ENCODE measurements at places on chromosomes 13 and 19.

GRCh38 chr13:23488442-23488841 is 54.9 kb upstream of the SACS start:
- no peak for DNase-seq

DNA sequence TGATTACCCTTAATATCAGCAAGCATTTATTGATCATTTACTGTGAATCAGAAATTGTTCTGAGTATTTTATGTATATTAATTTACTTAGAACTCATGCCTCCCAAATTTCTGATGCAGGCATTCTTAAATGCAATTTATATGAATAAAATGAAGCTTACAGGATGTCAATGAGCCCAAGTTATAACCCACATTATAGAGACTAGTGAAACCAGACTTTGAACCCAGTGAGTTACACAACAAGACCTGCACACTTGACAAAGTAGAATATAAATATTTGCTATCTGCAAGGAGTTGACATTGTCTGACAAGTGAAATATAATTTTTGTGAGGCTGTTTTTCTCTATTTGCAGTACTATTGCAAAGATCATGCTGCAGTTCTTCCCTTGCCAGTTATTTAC is 656.0 kb downstream of the GPC5 start:
- DNase-seq = no peak

GRCh38 chr13:111304041-111304544 is 16.3 kb upstream of the TEX29 start:
- no peak for DNase-seq

DNA sequence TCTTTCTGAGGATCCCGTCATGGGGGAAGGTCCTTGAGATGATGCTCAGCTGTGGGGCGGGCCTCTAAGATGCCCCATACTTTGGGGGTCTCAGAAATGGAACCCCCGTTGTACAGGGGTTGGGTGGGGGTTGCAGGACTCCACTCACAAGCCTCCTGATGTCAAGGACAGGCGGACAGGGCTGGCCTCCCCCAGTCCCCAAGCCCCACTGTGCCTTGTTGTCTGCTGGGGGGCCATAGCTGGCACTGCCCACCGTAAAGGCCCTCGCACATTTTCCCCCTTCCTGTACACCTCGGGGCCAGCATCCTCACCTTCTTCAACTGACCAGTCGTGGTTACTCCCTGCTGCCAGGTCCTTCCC is 2.7 kb downstream of the SNAPC2 start:
- no peak for DNase-seq

DNA sequence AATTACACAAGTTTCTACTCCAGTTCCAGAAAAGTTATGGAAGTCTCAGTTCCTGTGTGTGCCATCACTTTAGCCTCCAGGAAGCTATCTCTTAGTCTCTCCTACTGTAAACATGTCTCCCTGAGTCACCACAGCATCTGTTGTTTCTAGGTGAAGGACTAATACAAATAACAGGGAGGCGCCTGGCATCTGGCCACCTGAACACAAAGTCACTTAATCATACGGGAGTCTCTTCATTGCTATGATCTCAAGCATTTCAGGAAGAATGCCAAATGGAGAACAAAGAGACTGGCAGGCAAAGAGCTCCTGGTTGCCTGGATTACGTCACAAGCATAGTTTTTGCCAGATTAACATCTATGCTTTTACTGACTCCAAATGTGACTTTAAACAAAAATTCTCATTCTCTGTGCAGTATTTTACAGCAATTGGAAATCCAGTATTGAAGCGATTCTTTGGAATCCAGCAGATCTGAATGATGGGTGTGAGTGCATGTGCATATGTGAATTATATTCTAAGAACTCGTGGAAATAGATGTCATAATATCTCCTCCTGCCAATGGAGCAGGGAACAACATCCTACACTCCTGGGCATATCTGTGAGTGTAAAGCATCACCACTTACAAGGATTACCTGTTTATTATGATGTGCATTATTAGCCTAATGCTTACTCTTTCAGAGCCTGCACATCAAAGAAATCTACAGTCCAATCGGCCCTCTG is 572.8 kb downstream of the PCDH9 start:
- no peak for DNase-seq

DNA sequence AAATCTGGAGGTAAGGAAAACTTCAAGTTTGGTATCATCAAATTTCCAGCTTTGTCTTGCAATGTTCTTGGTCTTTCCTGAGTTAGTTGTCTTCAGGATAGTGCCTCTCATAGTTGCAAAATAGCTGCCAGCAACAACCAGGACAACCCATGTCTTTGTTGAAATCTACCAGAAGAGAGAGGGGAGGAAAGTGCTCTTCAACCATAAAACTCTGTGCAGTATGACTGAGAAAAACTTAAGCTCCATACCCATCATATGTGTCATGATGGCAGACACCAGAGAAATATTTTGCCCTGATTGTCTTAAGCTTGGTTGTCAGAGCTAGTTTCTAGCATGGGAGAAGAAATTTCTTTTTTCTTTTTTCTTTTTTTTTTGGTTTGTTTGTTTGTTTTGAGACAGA is 103.3 kb downstream of the SPRY2 start:
- DNase-seq = no peak

DNA sequence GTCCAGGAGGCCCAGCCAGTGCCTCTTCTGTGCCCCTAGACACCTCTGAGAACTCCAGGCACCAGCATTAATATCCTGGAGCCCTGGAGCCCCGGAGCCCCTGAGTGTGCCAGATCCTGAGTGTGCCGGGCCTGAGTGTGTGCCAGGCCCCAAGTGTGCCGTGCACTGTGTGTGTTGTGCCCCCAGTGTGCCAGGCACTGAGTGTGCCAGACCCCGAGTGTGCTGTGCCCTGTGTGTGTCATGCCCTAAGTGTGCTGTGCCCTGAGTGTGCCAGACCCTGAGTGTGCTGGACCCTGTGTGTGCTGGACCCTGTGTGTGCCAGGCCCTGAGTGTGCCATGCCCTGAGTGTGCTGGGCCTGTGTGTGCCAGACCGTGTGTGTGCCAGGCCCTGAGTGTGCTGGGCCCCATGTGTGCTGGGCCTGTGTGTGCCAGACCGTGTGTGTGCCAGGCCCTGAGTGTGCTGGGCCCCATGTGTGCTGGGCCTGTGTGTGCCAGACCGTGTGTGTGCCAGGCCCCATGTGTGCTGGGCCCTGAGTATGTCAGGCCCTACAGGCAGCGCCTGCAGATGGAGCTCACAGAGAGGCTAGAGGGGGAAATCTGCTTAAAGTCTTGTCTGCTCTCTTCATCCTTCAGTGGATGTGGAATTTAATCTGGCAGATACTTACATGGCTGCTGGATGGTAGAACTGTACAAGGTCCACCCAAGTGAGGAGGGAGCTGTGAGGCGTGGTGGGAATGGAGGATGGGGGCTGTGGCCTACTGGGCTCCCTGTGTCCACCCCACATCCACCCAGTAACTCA is 53.9 kb downstream of the C13orf46 start:
- DNase-seq = no peak

DNA sequence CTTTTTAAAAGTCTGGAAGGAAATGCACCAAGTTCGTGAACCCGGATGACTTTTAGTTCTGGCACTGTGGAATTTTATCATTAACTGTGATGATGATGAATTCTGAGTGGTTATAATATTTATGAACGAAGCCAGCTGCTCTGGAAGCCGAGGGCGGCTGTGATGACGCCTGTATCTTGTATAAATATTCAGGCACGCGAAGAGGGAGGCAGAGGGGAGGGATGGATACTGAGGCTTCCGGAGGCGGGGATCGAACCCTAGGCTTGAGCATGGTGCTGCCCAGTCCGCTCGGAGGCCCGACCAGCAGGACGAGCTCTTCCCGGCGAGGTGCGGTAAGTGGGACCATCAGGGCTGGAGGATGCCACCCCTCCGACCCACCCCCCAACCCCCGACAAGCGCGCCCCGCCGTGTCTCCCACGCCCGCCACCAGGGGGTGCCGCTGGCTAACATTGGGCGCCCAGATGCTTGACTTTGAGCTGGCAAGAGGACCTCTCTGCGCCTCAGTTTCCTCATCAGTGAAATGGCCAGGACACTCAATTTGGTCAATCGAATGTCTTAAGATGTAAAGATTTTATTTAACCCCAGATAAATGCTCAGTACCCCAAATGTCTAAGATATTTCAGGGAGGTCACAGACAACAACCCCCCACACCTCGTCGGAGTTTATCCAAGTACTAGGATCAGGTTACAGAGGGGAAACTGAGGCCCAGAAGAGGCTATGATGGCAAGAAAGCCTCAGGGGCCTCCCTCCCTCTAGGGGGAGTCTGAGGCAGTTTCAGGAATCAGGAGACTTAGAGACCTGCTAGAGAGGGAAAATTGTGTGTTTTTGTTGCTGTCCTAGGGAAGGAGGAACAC is 4.5 kb upstream of the RAB3A start:
- peak; percentile 63 for DNase-seq

- no peak for DNase-seq
Measured at GRCh38 chr13:112842343-112842856, 126.6 kb upstream of the MCF2L start.

GRCh38 chr13:84997858-84998257 is 801.4 kb downstream of the SLITRK6 start:
- DNase-seq = no peak

GRCh38 chr19:39139305-39139874 is 13.8 kb downstream of the PAK4 start:
- no peak for DNase-seq

DNA sequence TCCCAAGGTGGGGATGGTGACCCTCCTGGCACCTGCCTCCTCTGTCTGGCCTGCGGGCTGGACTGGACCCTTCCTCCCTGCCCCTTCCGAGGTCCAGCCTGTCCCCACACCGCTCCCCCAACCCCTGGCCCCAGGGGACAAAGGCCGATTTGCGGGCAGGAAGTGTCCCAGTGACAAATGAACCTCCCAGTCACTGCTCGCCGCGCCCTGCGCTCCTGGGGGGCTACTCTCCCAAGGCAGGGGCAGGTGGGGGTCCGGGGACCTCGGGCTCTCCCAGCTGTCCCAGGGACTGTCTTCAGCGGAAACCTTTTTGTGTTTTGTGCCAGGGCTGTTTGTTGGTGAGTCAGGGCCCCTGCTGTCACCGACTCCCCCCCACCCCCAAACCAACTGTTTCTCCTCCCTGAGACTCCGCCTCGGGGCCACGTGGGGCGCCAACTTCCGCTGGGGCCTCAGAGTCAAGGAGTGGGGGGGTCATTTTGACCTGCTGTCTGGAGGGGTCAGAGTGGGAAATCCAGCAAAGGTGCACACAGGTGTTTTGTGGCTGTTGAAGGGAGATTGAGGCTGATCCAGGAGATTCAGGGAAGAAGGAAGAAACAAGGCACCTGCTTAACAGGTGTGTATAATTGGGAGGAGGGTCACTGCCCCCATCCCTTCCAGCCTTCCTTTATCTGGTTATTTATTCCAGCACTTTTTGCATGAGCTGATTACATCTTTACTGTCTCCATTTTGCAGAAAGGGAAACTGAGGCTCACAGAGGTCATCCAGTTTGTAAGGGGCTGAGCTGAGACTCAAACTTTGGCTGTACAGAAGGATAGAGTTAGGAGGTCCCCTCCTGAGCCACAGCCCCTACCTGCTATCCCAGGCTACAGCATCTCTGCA is 831 bp downstream of the PGPEP1 start:
- DNase-seq = peak; percentile 74

GRCh38 chr19:3058821-3059314 is 3.4 kb downstream of the TLE5 start:
- DNase-seq = no peak

GRCh38 chr13:20197361-20197834 is 4.7 kb upstream of the GJB2 start:
- DNase-seq = no peak

Measured in activated naive CD4-positive, alpha-beta T cell treated with anti-CD3 and anti-CD28 coated beads, Interleukin-2, amount 50 U/mL, for 16 hours (primary cell).